ENCODE measurements at places on chromosomes 5 and 9. TPM values are rescaled to one million over a fixed set of nuclear protein-coding genes. Genes with fewer than 3 reads are reported as not detected.

- no peak for DNase-seq
Measured at GRCh38 chr5:75242067-75242466, 5.4 kb upstream of the ANKRD31 start.

- no peak for DNase-seq
Measured at GRCh38 chr9:118665226-118665919, 703.9 kb downstream of the BRINP1 start.

The FGF10 gene
- total RNA-seq: 0.15 TPM

DNA sequence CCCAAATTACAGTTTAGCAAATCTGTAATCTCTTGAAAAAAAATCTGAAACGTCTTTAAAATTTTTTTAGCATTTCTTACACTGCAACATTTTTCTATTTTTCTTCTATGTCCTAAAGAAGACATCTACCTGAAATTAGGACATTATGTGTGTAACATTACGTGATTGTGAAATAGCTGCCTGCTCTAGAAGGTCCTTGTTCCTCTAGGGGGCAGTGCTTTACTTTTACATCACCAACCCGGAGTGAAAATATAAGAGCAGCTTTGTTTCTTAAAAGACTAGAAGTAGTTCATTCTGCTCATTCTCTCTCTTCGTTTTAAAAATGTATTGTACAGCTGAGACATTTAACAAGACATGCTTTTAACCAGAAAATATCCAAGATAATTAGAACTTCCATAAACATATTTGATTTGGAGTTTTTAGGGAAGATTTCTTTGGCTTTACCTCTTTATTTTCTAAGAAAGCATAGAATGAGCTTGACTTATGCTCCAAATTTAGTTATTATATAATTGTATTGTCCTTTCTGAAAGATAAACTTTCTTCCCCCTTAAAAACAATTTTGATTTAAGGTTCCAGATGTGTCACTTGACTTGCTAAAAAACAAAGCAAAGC lies 48.1 kb upstream of the RIOK2 start:
- peak; percentile 46 for DNase-seq

The NR5A1 gene
- total RNA-seq: 1.2 TPM

The FAM151B gene
- total RNA-seq: 2.1 TPM

GRCh38 chr5:72920690-72921502 lies 34.9 kb upstream of the FCHO2 start:
- DNase-seq: no peak

The TOMM5 gene
- 52.5 TPM for total RNA-seq

DNA sequence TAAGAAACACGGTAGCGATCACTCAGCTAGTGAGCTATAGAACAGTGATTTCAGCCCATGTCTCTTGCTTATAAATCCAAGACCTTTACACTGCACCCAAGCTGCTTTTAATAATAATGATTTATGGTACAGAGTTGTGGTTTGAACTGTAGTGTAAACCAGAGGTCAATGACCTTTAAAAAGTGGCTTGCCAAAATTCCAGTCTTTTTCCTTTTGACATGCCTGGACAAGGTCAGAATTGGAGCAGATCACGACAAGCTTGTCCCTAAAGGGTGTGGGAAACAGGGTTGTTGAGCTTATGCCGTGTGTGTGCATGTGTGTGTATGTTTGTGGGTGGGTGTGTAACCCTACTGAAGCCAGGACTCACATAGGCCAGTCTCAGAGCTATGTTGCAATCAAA lies 225.3 kb upstream of the CLINT1 start:
- no peak for DNase-seq

DNA sequence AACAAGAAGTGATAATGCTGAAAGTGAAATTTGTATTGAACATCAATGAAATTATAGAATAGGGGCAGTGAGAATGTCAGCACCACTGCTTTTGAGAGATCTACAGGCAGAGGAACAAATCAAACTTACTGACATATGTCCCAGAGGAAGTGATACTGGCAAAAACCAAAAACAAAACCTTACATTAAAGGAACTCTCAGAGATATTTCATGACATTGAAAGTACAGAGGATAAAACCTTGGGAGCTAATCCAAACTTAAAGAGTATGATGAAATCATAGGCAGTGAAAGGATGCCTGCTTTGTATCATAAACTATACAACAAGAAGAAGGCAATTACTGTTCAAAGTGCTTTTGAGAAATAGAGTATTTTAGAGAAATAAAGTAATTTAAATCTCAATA lies 90.4 kb upstream of the SV2C start:
- no peak for DNase-seq

The RANBP3L gene
- total RNA-seq: not detected

The NEUROG1 gene
- not detected for total RNA-seq

DNA sequence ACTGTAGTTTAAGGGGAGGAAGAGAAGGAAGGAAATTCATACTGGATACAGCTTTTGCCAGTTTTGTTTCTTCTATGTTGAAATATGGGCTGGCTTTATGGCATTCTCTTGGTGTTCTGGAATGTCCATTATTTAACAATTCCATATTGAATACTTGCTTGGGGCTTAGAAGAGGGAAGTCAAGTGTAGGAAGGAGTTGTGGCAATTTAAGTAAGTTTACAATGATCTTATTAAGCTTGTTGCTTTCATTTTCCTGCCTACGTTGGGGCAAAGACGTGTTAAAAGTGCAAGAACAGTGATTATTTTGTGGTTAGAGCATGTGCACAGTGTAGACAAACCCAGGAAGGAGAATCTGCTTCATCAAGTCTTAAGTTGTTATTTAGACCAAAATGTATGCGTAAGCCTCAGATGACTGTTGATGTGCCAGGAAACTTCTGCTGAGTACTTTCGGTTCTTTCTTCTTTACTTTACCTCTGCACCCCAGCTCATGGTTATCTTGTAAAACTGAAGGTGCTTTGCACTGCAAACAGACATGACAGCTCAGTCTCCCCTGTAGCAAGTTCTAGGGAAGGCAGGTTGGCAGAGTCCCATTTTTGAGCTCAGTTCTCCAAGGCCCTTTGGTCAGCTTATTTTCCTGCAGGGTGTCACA lies 75.8 kb downstream of the F2RL2 start:
- DNase-seq: no peak

DNA sequence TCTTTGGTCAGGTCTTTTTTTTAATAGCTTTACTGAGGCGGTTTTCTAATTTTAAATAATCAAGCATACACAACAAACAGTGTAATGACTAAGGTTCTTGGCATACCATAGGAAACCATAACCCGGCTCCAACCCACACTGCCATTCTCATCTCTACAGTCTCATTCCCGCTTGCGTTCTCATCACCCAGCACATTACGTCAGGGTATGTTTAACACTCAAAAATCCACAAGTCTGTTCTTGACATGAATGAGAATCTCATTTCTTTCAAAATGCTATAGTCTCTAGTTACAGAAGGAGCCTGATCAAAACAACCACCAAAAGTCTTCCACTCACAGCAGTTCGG lies 505 bp downstream of the C5orf34 start:
- DNase-seq: no peak

GRCh38 chr5:93019896-93020295 lies 561.1 kb downstream of the NR2F1-AS1 start:
- no peak for DNase-seq

DNA sequence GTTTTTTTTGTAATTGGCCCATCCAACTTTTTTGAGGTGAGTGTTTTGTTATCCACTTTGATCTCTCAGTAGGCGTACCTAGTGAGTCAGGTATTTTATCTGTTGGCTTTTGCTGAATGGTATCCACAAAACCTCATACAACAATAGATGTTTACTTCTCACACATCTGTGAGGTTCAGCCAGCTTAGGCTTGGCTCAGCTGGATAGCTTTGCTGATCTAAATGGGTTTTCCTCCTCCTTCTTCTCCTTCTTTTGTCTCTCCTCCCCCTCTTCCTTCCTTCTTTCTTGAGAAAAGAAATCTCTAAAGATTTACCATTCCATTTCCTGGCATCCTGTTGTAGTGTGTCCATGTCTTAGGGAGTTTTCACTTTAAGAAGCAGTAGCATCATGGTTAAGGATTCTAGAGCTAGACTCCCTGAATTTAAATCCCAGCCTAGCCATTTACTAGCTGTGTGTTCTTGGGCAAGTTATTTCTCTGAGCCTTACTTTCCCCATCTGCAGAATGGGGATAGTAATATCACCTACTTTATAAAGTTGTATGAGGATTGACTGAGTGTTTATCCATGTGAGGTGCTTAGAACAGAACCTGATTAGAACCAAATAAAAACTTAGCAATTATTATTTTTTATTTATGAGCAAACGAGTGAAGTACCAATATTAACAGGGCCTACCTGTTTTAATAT lies 126.3 kb downstream of the ARHGAP26 start:
- DNase-seq: no peak

The PCDHB6 gene
- total RNA-seq: 1.1 TPM

DNA sequence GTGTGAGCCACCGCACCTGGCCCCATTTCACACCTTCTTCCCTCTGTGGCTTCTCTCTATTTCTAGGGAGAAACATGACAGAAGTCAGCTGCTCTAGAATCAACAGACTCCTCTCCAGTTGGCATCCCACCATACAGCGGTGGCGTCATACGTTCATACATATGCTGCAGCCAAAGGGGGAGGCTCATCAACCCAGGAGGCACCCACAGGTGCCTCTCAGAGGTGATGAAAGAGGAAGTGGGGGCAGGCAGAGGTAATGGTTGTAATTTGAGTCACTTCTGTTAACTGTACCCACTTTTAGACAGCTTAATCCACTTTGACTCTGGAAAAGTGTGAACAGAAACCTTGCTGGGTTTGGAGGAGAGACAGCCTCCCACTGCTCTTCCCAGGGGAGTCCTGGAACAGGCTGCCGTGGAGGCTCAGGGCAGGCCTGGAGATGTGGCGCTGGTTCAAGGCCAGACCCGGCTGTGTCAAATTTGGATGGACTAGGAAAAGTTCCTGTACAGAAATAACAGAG lies 47.3 kb upstream of the SUB1 start:
- no peak for DNase-seq

- DNase-seq: no peak
Measured at GRCh38 chr5:169742771-169743296, 105.8 kb downstream of the DOCK2 start.

GRCh38 chr9:89011683-89012082 lies 20.4 kb downstream of the S1PR3 start:
- DNase-seq: no peak

DNA sequence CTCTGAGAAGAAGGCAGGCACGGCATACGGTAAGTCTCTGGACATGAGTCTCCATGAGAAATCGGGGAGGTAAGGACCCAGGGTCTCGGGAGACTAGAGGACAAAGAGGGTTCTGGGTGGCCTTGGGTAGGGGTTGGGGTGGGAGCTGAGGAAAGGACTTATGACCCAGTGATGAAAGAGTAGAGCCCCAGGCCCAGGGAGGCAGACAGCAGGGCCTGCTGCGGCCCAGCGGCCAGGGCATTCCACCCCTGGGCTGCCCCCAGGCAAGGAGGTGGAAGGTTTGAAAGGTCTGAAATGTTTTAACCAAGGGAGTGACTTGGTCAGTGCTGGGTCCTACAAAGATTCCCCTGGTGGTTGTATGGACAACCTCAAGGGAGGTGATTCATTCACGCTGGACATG lies 89.1 kb downstream of the CRB2 start:
- no peak for DNase-seq

The FAM153A gene
- not detected for total RNA-seq

GRCh38 chr5:125196481-125197111 lies 450.2 kb upstream of the ZNF608 start:
- DNase-seq: no peak

GRCh38 chr9:83979812-83980394 lies at the start of gene HNRNPK:
Gene HNRNPK, minus strand, starts transcription at chr9:83980215. Its CDS starts 1,963 bp downstream, at chr9:83978252.
- DNase-seq: peak; percentile 99

The HSPB3 gene
- not detected for total RNA-seq

The CTXN3 gene
- 5.4 TPM for total RNA-seq

The CAMLG gene
- 35.6 TPM for total RNA-seq

DNA sequence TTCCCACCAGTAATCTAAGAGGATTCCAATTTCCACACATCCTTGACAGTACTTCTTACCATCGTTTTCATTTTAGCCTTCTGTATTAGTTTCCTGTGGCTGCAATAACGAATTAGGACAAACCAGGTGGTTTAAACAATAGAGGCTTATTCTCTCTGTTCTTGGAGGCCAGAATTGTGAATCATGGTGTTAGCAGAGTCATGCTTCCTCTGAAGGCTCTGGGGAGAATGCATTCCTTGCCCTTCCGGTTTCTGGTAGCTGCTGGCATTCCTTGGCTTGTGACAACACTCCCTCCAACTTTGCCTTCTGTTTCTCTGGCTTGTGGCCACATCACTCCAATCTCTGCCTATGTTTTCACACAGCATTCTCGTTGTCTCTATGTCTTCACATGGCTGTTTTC lies 23.5 kb downstream of the RIGI start:
- no peak for DNase-seq

The EXOSC2 gene
- total RNA-seq: 26.0 TPM

- no peak for DNase-seq
Measured at GRCh38 chr5:141439411-141440141, 9.3 kb downstream of the PCDHGA12 start.

The CDH6 gene
- total RNA-seq: 0.15 TPM

The PCA3 gene
- 0.62 TPM for total RNA-seq

DNA sequence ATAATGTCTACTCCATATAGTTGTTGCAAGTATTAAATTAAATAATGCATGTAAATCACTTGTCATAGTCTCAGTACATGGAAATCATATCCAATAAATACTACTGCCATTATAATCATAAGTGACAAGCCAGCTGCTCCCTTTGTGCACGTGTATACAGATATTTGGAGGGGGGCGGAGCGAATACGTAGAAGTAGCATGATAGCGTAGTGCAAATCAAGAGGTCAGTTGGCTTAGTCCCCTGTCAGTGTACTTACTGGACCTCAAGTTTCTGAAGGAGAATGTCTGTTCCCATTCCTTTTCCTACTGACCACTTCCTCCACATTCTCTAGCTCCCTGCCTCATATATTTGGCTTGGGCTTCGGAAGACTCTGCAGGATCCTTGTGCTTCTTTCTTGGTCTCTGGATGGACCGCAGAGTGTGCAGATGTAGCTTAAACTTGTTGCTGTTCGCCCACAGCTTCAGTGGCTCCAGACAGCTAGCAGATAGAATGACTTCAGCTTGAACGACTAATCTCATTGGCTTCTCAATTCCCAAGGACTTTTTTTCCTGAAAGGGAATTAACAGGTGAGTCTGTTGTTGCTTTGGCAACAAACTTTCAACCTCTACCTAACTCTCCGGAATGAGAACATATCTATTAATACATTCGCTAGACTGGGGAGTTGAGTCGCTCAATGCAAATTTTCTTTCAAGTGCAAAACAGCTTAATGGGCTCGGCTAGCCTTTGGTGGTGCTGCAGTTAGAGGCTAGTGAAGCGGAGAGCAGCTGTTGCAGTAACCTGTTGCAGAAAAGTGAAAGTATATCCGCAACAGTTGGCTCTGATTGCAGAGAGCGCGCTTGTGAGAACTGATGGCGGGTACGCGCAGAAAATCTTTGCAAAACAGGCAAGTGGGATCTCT lies at the start of gene PCDHB1:
TSS of gene PCDHB1 (plus strand) at position 753 of the 899 bp plus-strand sequence. CDS start at position 850, 97 bp downstream.
- DNase-seq: no peak

The MELK gene
- 10.6 TPM for total RNA-seq

The EIF4E1B gene
- 0.54 TPM for total RNA-seq

The ZNG1A gene
- total RNA-seq: 46.7 TPM

The IL13 gene
- not detected for total RNA-seq

GRCh38 chr9:114233491-114234185 lies 78.3 kb downstream of the COL27A1 start:
- no peak for DNase-seq

GRCh38 chr9:137089232-137089947 lies 2.6 kb downstream of the MAN1B1 start:
- no peak for DNase-seq

- no peak for DNase-seq
Measured at GRCh38 chr9:38232895-38233294, 159.6 kb upstream of the ALDH1B1 start.

GRCh38 chr5:132821791-132822190 lies 8.7 kb downstream of the SHROOM1 start:
- no peak for DNase-seq
